WTC11 (cell line): ENCODE measurements at places on chromosomes 2 and 18. TPM values are rescaled to one million over a fixed set of nuclear protein-coding genes. Genes with fewer than 3 reads are reported as not detected.
A peak's percentile ranks its signal among the peaks of the same experiment; 100 is the strongest.

Gene AQP4
- 2.8 to 4.5 TPM (median 3.7 TPM) in 3 replicates for total RNA-seq

Gene EIF5B
- 52.1 to 68.8 TPM (median 52.5 TPM) in 3 replicates for total RNA-seq

Gene KCNS3
- total RNA-seq, result 17.4 to 25.2 TPM (median 18.1 TPM) in 3 replicates

Gene ASB18
- total RNA-seq, result not detected in 3 replicates

Gene INHA
- 1.1 to 1.8 TPM (median 1.4 TPM) in 3 replicates for total RNA-seq

- H3K36me3 ChIP-seq, result no peaks in the 10 kb centered on the region
- no peak overlapping the region for H3K4me3 ChIP-seq
- no peak for DNase-seq
- H3K27ac ChIP-seq, result no peak overlapping the region
- H3K27me3 ChIP-seq, result peaks cover 2% of the 10 kb centered on the region; the same call in 1 of the 2 replicates
- peaks cover 65% of the 10 kb centered on the region for H3K4me1 ChIP-seq
Measured at GRCh38 chr2:187618813-187619212, 64.6 kb upstream of the TFPI start.

GRCh38 chr2:124149571-124149970 is 124.5 kb downstream of the CNTNAP5 start:
- H3K36me3 ChIP-seq, result no peaks in the 10 kb centered on the region
- peaks cover 17% of the 10 kb centered on the region for H3K27me3 ChIP-seq
- H3K27ac ChIP-seq, result no peak overlapping the region
- DNase-seq, result no peak
- H3K4me3 ChIP-seq, result no peak overlapping the region

DNA sequence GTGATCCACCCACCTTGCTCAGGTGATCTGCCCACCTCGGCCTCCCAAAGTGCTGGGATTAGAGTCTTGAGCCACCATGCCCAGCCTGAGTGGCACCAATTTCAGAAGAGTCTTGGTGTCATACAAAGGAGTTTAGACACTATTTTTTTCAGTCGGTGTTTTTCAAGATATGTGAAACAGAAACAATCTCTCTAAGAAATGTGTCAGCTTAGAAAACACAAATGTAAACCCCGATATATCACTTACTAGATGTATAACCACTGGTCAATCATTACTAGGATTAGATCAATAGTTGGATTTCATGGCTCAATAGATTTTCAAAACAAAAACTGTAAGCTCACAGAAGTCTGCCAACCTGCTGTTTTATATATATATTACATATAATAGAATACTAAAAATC is 67.2 kb upstream of the FRZB start:
- H3K4me3 ChIP-seq, result no peak overlapping the region
- no peak for DNase-seq
- H3K27me3 ChIP-seq, result no peaks in the 10 kb centered on the region

DNA sequence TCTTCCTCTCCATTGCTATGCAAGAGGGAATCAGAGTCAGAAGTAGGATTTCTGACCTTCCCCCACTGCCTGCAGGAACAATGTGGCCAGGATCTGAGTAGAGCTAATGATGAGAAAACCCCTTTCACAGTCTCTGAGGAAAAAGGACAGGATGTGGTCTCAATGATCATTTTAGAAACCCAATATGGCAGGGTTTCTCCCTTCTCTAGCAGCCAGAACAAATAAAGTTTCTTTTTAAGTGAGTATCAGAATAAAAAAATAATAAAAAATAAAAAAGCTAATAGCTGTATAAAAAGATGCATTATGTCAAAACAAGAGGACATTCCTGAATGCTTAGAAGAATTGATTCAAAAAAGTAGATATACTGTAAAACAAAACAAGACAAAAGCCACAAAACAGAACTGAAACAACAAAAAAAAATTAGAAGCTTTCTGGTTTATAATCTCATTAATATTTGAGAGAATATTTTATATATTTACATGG is 1124.9 kb upstream of the ZEB2 start:
- no peak for DNase-seq
- no peaks in the 10 kb centered on the region for H3K27me3 ChIP-seq
- H3K4me1 ChIP-seq, result peaks cover 27% of the 10 kb centered on the region
- H3K27ac ChIP-seq, result peak overlapping the region; percentile 57
- H3K36me3 ChIP-seq, result no peaks in the 10 kb centered on the region

- no peaks in the 10 kb centered on the region for H3K27me3 ChIP-seq
- peaks cover 15% of the 10 kb centered on the region for H3K4me1 ChIP-seq
- 0 out of 2 replicates have a peak, but pooled peaks cover 6% of the 10 kb centered on the region for H3K36me3 ChIP-seq
- H3K27ac ChIP-seq, result no peak overlapping the region
Measured at GRCh38 chr18:2173486-2173885, 397.8 kb downstream of the METTL4 start.

DNA sequence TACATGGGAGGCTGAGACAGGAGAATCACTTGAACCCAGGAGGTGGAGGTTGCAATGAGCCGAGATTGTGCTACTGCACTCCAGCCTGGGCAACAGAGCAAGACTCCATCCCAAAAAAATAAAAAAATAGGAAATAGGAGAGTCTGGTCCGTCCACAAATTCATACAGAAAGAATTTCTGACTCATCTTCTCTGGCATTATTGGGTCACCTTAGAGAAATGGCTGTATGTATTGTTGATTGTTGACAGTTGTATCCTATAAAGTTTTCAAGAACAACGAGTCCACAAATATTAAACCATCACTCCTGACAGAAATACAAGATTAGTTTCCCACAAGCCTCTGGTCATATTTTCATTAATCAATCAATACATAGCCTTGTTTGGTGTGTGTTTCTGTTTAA is 20.4 kb downstream of the RBM43 start:
- H3K4me3 ChIP-seq, result no peak overlapping the region
- no peak overlapping the region for H3K27ac ChIP-seq
- peaks cover 8% of the 10 kb centered on the region for H3K4me1 ChIP-seq
- DNase-seq, result no peak
- 0 out of 2 replicates have a peak, but pooled peaks cover 5% of the 10 kb centered on the region for H3K36me3 ChIP-seq

GRCh38 chr2:108444941-108445840 is 3.8 kb upstream of the GCC2 start:
- H3K27ac ChIP-seq, result peak overlapping the region; percentile 29; the same call in 1 of the 2 replicates
- no peak for DNase-seq
- peaks cover 17% of the 10 kb centered on the region for H3K4me1 ChIP-seq
- H3K4me3 ChIP-seq, result no peak overlapping the region
- no peaks in the 10 kb centered on the region for H3K27me3 ChIP-seq
- peaks cover 10% of the 10 kb centered on the region for H3K36me3 ChIP-seq
